Right ventricle myocardium inferior (tissue), 1 donor: ENCODE measurements at places on chromosomes 1 and 21. TPM values are rescaled to one million over a fixed set of nuclear protein-coding genes. Genes with fewer than 3 reads are reported as not detected.

PIGR gene
- total RNA-seq, result not detected

DNA sequence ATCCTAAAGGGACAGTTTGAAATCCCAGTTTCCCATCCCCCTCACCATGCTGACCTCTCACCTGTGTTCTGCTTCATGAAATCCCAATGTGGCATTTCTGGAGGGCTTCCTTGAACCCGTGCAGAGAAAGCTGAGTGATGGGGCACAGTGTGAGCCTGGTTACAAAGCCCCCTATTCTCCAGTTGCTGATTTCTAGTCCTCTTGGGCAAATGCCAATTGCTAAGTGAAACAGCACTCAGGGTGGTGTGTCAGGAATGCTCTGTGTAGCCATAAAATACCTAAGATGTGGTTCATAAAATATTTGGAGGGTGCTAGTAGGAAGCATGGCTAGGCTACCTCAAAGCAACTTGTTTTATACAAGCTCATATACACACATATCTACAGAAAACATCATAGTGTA, 32.0 kb downstream of the SUSD4 start:
- DNase-seq, result no peak

DNA sequence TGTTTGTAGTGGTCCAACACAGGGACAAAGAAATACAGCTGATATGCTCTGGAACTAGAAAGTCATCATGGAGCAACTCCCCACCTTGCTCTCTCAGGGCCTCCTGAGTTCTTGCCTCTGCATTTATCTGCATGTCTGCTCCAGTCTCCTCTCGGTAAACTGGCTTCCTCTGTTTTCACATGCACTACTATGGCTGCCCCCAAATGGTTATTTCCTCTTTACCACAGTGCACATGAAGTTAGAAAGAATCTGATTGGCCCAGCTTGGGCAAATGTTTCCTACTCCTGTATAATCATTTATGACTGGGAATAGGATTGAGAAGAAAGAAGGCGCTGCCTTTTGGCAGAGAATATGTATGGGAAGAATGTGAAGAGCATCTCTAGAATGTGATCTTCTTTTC, 16.5 kb upstream of the PSMB2 start:
- no peak for DNase-seq

GRCh38 chr1:214074477-214074876, 86.7 kb downstream of the PROX1 start:
- no peak for DNase-seq

- DNase-seq, result peak; percentile 69
Measured at GRCh38 chr1:233613252-233614172, at the start of gene KCNK1. Gene KCNK1, plus strand, starts transcription at chr1:233614106. Its CDS starts 66 bp downstream, at chr1:233614172.

DNA sequence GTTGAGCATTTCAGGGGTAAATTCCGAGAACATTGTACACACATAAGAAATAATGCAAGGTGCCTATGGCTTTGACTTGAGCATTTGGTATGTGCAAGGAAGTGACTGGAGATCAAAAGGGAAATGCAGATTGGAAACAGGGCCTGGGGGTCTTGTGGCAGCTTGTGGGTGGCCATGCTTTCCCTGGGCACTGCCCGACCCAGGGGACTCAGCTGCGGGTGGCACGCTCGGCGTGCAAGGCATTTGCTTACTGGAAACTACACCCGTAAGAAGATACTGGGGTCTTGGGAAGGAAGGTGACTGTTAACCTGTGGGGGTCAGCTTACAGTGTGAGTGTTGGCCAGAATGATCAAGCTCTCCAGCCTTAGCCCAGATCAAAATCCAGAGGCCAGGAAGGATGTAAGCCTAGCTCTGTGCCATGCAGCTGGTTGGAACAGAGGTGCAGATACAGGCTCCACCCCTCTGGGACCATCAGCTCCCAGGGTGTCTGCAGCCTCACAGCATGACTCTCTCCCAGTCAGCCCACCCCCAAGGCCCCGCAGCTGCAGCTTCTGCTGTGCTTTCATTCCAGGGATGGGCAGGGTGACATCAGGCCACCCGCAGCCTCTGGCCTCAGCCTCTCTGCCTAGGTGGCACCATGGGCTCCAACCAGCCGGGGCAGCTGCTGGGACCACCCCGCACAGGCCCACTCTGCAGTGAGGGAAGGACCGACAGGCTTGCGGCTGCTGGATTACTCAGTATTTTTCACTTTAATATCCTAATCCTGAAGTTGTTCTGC, 55.1 kb downstream of the KIF26B start:
- no peak for DNase-seq

GRCh38 chr1:232615306-232615800, 14.6 kb downstream of the SIPA1L2 start:
- no peak for DNase-seq

SLC35E2B gene
- 20.3 TPM for total RNA-seq

TRIM46 gene
- total RNA-seq, result 0.16 TPM

DNA sequence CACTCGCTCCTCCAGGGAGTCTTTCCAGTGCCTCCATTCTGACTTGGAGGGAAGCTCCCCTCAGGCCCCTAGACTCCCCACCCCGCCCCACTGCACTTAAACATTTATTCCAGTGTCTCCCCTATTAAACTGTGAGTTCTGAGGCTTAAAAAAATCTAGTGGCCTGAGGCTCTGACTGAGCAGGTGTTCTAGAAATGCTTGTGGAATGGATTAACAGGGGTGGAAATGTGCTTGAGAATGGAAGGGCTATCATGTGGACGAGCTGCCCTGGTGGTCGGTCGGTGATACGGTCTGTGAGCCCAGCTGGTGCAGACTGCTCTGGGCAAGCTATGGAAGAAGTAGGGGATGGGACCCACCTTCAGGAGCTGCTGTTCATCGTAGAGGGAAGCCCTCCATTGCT, 130.2 kb downstream of the PEX14 start:
- DNase-seq, result no peak

CLSTN1 gene
- 52.3 TPM for total RNA-seq

DNA sequence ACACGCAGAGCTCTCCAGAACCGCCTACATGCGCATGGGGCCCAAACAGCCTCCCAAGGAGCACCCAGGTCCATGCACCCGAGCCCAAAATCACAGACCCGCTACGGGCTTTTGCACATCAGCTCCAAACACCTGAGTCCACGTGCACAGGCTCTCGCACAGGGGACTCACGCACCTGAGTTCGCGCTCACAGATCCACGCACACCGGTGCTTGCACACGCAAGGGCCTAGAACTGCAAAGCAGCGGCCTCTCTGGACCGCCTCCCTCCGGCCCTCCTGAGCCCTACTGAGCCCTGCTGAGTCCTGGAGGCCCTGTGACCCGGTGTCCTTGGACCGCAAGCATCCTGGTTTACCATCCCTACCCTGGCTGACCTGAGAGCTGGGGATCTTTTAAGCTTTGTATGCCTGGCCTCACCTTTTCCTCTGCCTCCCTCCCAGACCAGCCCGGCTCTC, 8.3 kb downstream of the OLIG2 start:
- DNase-seq, result no peak

DNA sequence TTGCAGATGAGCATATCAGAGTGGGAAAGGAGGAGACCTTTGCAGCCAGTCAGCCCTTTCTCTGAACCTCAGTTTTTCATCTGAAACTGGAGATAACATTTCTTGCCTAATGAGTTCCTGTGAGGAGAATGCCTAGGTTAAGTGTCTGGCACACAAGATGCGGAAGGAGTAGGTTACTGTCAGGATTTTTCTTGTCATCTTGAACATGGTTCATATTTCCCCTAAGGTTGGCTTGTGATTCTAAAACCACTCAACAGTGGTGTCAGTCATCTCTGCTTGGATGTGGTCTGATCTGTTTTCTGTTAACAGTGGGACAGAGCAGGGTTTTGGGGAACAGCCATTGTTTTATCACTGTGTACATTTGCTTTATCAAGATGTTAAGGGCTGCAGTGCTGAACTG, 70.6 kb downstream of the TGFB2 start:
- no peak for DNase-seq

FDPS gene
- total RNA-seq, result 80.0 TPM

- DNase-seq, result no peak
Measured at GRCh38 chr1:170669107-170669445, 5.1 kb downstream of the PRRX1 start.

GRCh38 chr1:244164511-244164890, 113.4 kb downstream of the ZBTB18 start:
- DNase-seq, result no peak

CFHR4 gene
- not detected for total RNA-seq

GRCh38 chr1:163770265-163770664, 448.5 kb downstream of the NUF2 start:
- DNase-seq, result no peak

GRCh38 chr1:53123453-53124140, 18.8 kb downstream of the SLC1A7 start:
- DNase-seq, result no peak

FYB2 gene
- total RNA-seq, result 14.0 TPM

KCNJ9 gene
- total RNA-seq, result not detected

- DNase-seq, result no peak
Measured at GRCh38 chr1:200535605-200536004, 84.9 kb downstream of the KIF14 start.

COL24A1 gene
- total RNA-seq, result 1.6 TPM

JAM2 gene
- 38.2 TPM for total RNA-seq

- no peak for DNase-seq
Measured at GRCh38 chr1:118494998-118495397, 310.0 kb upstream of the SPAG17 start.

HUNK gene
- 0.08 TPM for total RNA-seq

S100A6 gene
- 265 TPM for total RNA-seq

DNA sequence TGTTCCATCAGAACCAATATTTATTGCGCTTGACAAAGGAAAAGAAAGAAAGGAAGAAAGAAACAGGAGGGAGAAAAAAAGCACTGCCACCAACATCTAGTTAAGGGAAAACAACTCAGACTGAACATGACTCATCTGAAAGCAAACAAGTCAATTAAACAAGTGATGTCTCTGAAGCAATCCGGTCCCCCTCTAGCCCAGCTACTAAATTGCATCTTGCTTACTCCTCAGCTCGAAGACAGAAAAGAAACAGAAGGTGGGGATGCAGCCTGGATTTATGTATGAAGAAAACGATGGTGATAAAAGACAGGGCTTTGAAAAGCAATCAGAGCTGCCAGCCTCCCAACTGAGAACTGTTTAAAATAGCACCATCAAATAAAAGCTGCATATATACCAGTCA, 188.2 kb downstream of the OMA1 start:
- no peak for DNase-seq

CFH gene
- 39.6 TPM for total RNA-seq

DNA sequence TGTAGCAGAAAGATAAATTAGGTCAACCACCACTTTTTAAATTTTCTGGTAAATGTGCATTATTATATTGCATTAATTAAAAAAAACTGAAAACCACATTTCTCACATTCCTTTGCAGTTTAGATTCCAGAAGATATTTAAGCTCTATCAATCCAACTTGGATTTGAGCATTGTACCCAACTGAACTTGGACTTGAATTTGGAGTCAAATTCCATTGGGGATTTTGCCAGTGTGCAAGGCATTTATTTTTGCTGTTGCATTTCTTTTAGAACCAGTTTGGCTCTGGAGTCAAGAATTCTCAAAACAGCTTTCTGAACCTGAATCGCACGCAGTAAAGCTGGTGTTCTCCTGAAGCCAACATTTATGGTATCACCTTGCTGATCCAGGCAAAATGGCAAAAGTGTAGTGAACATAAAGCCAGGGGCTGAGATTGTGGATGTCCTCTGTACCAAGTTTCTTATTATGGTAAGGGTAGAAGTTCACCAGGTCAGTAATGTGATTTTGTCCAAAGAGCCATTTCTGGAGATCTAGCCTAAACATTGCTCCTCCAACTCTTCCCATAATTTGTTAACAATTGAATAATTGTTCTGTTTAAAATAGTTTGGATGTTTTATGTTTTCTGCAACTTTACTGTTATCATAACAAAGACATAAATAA, 890.9 kb downstream of the LRRIQ3 start:
- DNase-seq, result no peak

EVA1C gene
- total RNA-seq, result 12.8 TPM

- no peak for DNase-seq
Measured at GRCh38 chr1:52748119-52748518, 21.9 kb downstream of the ZYG11B start.

DNA sequence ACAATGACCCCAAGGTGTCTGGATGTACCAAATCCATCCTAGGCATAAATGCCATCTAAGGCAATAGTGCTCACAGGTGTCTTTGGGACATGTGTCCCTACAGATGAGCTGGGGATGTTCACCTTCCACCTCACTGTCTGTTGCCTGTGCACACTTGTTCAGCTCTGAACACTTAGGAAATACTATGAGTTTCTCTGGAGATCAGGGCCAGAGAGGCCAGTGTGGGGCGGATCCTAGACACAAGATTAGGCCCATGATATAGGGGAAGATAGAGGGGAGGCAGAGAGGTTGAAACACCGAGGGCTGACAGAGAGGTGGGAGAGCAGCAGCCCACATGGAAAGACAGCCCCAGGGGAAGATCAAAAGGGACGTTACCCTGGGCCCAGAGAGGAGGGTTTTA, 25.6 kb downstream of the C1orf116 start:
- no peak for DNase-seq

FCER1A gene
- 1.0 TPM for total RNA-seq

SAMSN1 gene
- total RNA-seq, result 2.4 TPM

GRCh38 chr1:202692959-202693555, 17.2 kb downstream of the SYT2 start:
- no peak for DNase-seq

RNU1-2 gene
- 4,572 TPM for total RNA-seq

NBPF6 gene
- not detected for total RNA-seq

GRCh38 chr1:15835205-15835740, 12.2 kb upstream of the SPEN start:
- peak; percentile 70 for DNase-seq

CLEC20A gene
- total RNA-seq, result not detected

DNA sequence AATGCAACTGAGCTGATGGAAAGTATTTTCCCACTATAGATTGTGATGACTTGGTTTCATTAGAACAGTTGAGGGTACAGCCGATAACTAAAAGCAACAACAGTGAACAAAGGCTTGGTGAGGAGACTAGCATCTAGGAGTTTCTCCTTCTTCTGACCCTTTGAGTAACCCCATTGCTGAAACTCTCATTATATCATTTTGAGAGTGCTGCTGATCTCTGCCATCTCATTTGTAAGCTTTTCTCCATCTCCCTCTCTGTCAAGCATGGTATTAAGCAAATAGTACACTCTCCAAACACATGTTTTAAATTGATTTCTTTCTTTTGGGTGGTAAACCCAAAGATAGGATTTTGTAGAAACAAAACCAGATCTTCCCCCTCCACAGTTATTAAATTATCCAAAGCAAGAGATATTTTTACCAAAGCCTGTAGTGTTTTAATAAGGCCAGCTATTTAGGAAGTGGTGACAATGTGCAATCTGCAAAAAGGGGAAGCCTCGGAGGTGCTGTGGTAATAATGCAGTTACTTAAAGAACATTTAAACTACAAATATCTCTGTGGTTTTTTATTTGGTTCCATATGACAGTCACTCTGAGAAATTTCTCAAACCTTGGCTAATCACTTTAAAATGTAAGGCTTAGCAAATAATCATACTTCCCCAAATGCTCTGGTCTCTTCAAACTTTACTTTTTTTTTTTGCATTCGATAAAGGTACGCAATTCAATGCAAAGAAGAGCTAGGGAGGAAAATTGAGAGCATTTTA, 287.5 kb downstream of the HLX start:
- DNase-seq, result no peak

- no peak for DNase-seq
Measured at GRCh38 chr1:64866689-64867088, 99.7 kb downstream of the JAK1 start.

OR6N1 gene
- not detected for total RNA-seq
